ENCODE measurements at places on chromosomes 7 and 10.

GRCh38 chr7:82167558-82168314 is 275.8 kb downstream of the CACNA2D1 start:
- no peak for DNase-seq

DNA sequence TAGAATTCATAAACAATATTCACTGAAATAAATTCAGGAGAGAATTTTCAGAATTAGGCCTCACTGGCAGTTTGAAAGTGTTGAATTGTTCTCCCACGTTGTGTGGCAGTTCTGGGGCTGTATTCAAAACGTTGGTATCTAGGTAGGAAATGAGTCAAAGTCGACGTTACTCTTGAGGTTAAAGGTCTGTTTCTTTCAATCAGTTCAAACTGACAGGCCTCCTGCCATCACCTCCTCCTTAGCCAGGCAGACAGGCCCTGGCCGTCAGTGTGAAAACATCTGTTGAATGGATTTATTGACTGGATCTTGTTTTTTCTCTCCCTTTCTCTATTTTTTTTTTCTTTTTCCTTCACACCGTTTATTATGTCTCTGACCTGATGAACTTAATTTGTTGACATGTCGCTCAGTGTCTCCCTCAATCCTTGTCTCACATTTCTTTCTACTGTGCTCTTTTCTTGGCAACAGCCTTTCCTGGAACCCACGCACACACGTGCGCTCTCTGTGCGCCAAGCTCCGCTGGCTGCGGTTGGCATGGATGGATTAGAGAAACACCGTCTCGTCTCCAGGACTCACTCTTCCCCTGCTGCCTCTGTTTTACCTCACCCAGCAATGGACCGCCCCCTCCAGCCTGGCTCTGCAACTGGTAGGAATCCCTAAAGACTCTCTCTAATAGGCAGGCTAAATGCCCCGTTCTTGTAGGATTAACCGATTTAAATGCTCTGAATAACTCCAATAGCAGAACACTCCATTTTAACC is 231.7 kb downstream of the HDAC9 start:
- DNase-seq, result no peak

DNA sequence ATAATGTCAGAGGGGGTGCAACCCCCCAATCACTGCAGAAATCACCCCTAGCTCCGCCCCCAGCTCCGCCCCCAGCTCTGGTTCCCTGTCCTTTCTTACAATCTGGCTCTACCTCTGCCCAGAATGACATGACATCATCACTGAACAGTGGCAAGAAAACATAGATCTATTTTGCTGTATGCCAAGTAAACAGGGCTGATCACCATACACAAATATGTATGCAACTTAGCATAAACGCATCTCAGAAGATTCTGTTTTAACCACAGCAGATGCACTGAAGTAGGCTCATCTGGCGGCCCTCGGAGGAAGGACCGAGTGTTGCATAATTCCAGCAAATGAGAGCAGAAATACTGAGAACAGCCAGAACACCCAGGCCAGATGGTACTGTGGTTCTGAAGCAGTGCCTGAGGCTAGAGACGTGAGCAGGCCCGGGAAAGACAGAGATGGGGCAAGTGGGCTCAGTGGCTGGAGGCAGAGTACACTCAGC is 293.3 kb upstream of the KLF14 start:
- DNase-seq, result peak; percentile 67

DNA sequence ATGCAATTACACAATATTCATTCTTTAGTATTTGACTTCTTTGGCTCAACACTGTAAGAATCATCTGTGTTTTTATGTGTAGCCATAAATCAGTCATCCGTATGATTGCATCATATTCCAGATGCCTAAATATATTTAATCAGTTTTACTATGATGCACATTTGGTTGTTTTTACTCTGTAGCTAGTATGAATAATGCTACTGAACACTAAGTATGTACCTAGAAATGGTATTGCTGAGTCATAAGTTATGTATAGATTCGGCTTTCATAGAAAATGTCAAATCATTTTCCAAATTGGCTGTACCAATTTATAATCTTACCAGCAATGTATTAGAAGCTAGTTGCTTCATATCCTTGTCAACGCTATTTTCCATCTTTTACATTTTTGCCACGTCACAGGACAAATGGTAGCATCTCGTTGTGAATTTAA is 197.3 kb upstream of the PLXNA4 start:
- no peak for DNase-seq

- DNase-seq, result peak; percentile 61
These were observed 2.7 kb upstream of the IQUB start for GRCh38 chr7:123537026-123537642.

DNA sequence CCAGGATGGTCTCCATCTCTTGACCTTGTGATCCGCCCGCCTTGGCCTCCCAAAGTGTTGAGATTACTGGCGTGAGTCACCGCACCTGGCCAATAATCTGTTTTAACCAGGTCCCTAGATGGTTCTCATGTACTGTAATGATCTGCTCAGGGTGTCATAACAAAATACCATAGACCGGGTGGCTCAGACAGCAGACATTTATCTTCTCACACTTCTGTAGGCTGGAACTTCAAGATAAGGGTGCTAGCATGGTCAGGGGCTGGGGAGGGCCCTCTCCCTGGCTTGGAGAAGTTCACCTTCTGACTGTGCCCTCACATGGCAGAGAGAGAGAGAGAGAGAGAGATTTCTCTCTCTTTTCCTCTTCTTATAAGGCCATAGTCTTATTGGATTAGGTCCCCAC is 279.4 kb upstream of the LYZL1 start:
- no peak for DNase-seq

All from CD4-positive, alpha-beta T cell treated with Interleukin-21 for 1 hour (primary cell).